Heart right ventricle (tissue), 16 donors: ENCODE measurements at places on chromosomes 11 and 22. TPM values are rescaled to one million over a fixed set of nuclear protein-coding genes. Genes with fewer than 3 reads are reported as not detected.

Gene GRK2
- total RNA-seq: 34.2 TPM

Gene SCGB1A1
- not detected for total RNA-seq

Gene PATE2
- total RNA-seq: not detected

Gene HTR3B
- total RNA-seq: not detected

Gene CCDC87
- total RNA-seq: 0.30 TPM

Gene LGALS12
- 3.1 TPM for total RNA-seq

Gene USP28
- 134 TPM for total RNA-seq

Gene OR4X1
- total RNA-seq: not detected

Gene OR52I1
- total RNA-seq: not detected

Gene CHRM1
- total RNA-seq: not detected

Gene PGA4
- not detected for total RNA-seq

Gene INS
- not detected for total RNA-seq

Gene OR51B5
- total RNA-seq: not detected

Gene HIC2
- total RNA-seq: 2.4 TPM

Gene RFPL3
- total RNA-seq: not detected

Gene CRYBB2
- total RNA-seq: not detected

Gene C11orf91
- not detected for total RNA-seq

Gene LRRC74B
- not detected for total RNA-seq
